ENCODE measurements at places on chromosomes 5 and 9. TPM values are rescaled to one million over a fixed set of nuclear protein-coding genes. Genes with fewer than 3 reads are reported as not detected.

STK10 gene
- 24.6 TPM for total RNA-seq

SIMC1 gene
- 43.0 TPM for total RNA-seq

IFNW1 gene
- total RNA-seq: not detected

SPINK6 gene
- total RNA-seq: not detected

ACOT12 gene
- not detected for total RNA-seq

TLR4 gene
- total RNA-seq: 29.5 TPM

SPATA31C1 gene
- not detected for total RNA-seq

FST gene
- 0.51 TPM for total RNA-seq

DNA sequence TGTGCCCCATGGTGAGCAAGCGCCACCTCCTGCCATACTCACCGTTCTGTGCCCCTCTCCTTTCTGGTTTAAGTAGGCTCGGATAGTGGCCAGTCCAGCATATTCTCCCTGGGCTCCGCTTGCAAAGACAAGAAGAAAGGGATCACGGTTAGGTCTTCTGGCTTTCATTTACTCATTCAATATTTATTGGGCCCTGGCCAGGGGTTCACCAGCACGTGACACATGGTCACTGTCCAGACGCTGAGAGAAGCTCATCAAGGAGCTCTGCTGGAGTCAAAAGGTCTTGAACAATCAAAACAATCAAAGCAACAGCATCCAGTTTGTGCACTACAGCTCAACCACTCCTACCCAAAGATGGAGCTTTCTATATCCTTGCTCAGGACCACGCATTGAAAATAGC is 80.2 kb downstream of the GLDC start:
- DNase-seq: no peak
- H3K4me3 ChIP-seq: no peak overlapping the region
- H3K27me3 ChIP-seq: no peaks in the 10 kb centered on the region
- H3K27ac ChIP-seq: no peak overlapping the region

DNA sequence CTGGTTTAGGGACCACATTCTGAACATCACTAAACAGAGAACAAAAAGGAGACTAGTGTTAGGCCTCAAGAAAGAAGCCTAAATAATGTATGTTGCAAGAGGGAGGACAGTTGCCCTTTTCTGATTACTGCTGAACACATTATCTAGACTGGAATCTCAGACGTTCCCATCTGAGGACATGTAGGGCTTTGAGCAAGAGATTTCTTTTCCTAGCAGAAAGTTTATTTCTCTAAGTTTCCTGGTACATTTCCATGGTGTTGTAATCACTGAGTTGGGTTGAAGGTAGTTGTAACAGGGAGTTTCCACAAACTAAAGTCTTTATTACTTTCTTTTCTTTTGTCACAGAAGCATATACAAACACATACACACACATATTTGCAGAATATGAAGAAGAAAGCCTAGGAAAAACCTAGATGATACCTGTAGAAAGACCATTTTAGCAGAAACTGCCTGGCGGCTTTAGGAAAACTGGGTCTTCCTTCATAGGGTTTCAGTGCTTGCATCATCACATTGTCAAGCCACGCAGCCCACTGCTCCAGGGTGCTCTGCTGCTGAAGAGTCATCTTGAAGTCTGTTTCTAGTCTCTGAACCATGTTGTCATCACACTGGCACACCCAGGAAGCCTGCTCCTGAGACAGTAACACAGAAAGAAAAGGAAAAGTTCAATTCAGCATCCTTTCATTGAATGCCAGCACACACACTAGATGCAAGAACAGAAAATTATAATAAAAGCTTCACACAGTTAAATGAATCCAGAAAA is 269.1 kb downstream of the RFX3 start:
- H3K27ac ChIP-seq: no peak overlapping the region
- no peak for DNase-seq
- no peaks in the 10 kb centered on the region for H3K36me3 ChIP-seq
- no peak overlapping the region for H3K4me3 ChIP-seq

DNA sequence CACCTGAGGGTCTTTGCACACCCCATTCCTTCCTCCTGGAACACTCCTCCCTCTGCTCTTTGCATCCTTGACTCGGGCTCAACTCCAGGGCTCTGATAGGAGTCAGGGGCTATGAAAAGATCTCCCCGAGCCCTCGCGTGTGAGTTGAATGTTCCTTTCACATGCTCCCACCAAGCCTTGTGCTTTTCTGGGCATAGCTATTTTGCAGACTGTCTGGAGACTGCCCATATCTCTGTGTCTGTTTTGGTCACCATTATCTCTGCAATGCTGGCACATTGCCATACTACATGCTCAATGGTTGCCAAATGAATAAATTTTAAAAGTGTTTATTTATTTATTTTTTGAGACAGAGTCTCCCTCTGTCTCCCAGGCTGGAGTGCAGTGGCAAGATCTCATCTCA is 56.9 kb upstream of the PLPP1 start:
- no peak overlapping the region for H3K4me3 ChIP-seq
- DNase-seq: no peak
- no peaks in the 10 kb centered on the region for H3K4me1 ChIP-seq
- H3K36me3 ChIP-seq: no peaks in the 10 kb centered on the region
- no peaks in the 10 kb centered on the region for H3K27me3 ChIP-seq

GRCh38 chr9:114688379-114688778 is 6.4 kb upstream of the TEX48 start:
- H3K36me3 ChIP-seq: no peaks in the 10 kb centered on the region
- H3K4me3 ChIP-seq: no peak overlapping the region
- no peaks in the 10 kb centered on the region for H3K4me1 ChIP-seq
- no peaks in the 10 kb centered on the region for H3K27me3 ChIP-seq
- no peak overlapping the region for H3K27ac ChIP-seq
- no peak for DNase-seq

GRCh38 chr5:148792744-148793143 is 33.7 kb upstream of the ADRB2 start:
- H3K4me3 ChIP-seq: no peak overlapping the region
- H3K27me3 ChIP-seq: no peaks in the 10 kb centered on the region
- H3K4me1 ChIP-seq: no peaks in the 10 kb centered on the region
- DNase-seq: no peak
- no peaks in the 10 kb centered on the region for H3K36me3 ChIP-seq
- no peak overlapping the region for H3K27ac ChIP-seq

DNA sequence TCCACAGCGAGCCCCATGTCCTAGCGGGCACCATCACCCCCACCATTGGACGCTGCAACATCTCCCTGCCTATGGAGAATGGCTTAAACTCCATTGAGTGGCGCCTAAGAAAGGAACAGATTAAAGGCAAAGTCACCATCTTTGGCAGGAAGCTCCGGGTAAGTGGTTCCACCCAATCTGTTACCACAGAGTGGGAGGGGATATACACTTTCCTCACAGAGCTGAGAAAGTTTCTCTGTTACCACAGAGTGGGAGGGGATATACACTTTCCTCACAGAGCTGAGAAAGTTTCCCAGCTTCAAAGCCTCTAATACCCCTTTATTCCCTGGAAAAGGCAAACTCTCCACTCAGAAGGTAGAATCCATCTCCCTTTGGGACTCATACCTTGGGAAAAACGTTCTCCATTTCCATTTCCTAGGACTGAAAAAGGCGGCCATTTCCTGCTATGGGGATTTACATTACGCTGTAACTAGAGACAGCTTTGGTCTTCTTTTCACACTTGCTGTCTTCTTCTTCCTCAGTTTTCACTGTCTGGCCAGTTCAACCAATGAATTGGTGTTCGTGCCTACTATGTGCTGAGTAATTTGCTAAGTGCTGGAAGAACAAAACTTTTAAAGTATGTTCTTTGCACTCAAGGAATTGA is 63.4 kb upstream of the WWC1 start:
- no peak overlapping the region for H3K27ac ChIP-seq
- H3K4me1 ChIP-seq: no peaks in the 10 kb centered on the region
- H3K27me3 ChIP-seq: no peaks in the 10 kb centered on the region
- no peak for DNase-seq
- no peaks in the 10 kb centered on the region for H3K36me3 ChIP-seq
- no peak overlapping the region for H3K4me3 ChIP-seq

GRCh38 chr5:68418201-68418600 is 202.6 kb downstream of the PIK3R1 start:
- H3K27ac ChIP-seq: peak overlapping the region; percentile 58
- peaks cover 7% of the 10 kb centered on the region for H3K4me1 ChIP-seq
- peak; percentile 29 for DNase-seq
- no peak overlapping the region for H3K4me3 ChIP-seq
- no peaks in the 10 kb centered on the region for H3K27me3 ChIP-seq
- H3K36me3 ChIP-seq: no peaks in the 10 kb centered on the region

- H3K36me3 ChIP-seq: no peaks in the 10 kb centered on the region
- no peak for DNase-seq
- no peaks in the 10 kb centered on the region for H3K4me1 ChIP-seq
- H3K27ac ChIP-seq: no peak overlapping the region
These were observed 28.0 kb downstream of the ERAP2 start for GRCh38 chr5:96904054-96904931.

- no peak overlapping the region for H3K27ac ChIP-seq
- no peaks in the 10 kb centered on the region for H3K27me3 ChIP-seq
- H3K4me1 ChIP-seq: no peaks in the 10 kb centered on the region
- no peaks in the 10 kb centered on the region for H3K36me3 ChIP-seq
- no peak for DNase-seq
These were observed 116.9 kb upstream of the SMC2 start for GRCh38 chr9:103977163-103977562.

DNA sequence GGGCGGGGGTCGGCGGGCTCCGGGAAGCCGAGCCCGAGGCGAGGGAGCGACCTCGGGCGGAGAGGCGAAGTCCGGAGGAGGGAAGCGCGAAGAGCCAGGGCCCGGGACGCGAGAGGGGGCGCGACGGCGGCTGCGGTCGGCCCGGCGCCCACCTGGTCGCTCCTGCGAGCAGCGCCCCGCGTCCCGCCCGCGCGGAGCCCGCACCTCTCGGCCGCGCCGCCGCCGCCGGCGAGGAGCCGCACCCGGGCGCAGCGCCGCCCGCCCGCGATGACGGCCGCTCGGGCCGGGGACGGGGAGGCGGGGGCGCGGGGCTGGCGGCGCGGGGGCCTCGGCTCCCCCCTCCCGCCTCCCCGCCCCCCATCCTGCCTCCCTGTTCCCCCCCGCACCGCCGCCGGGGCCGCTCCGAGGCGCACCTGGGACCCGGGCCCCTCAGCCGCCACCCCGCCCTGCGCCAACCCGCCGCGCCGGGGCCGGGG is 2.6 kb downstream of the NR5A1 start:
- H3K27me3 ChIP-seq: no peaks in the 10 kb centered on the region
- no peaks in the 10 kb centered on the region for H3K36me3 ChIP-seq
- no peak overlapping the region for H3K4me3 ChIP-seq
- no peak for DNase-seq

- no peaks in the 10 kb centered on the region for H3K36me3 ChIP-seq
- no peaks in the 10 kb centered on the region for H3K4me1 ChIP-seq
- H3K27me3 ChIP-seq: no peaks in the 10 kb centered on the region
- H3K4me3 ChIP-seq: no peak overlapping the region
- peak; percentile 9 for DNase-seq
These were observed 8.3 kb downstream of the ZDHHC11B start for GRCh38 chr5:775961-776861.

DNA sequence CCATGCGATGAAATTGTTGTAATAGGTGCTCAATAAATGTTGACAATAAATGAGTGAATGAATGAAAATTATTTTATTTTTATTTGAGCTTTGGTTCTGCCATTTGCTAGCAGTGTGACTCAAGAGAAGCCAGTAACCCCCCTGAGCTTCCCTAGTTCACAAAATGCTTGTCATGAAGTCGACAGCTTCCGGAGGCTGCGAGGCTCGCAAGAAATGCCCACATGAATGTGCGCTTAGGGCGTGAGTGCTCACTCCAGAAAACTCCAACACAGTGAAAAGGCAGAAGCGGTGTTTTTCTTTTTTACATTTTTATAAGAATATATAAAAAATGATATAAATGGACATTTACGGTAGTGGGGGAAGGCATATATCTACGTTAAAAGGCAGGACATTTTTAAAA is 26.5 kb downstream of the CDKN2A start:
- H3K27ac ChIP-seq: no peak overlapping the region
- no peak overlapping the region for H3K4me3 ChIP-seq

DNA sequence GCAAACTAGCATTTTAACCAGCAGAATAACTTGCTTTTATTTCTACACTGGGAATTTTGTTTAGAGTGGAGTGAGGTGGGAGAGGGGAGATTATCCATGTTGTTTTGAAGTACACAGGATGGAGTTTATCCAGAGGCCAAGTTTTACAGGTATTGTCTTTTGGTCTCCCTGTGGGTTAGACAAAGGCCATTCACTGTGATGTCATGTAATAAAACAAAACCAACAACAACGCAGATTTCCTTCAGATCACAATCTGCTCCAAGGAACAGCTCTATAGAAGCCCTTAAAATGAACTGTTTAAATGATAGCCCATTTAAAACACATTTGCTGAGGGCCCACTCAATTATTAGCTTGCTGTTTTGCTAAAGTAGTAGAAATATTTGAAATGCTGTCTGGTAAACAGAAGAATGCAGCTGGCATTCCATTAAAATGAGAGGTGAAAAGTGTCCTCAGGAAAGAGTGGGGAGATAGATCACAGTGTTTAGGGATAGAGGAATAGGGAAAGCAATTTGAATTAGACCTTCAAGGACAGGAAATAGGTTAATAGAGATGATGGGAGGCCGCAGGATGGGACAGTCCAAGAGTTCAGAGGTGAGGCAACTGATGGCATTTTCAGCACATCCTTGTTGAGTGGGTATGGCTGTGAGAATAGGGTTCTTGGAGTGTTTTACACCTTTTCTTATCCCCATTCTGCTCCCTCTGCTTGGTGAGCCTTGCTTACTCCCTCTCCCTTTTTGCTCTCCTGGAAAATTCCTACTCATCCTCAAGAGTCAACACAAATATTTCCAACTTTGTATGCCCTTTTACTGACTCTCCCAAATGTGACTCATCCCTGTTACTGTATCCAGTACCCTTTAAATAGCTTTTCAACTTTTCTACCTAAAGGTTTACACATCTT is 140.1 kb upstream of the NR3C1 start:
- H3K27ac ChIP-seq: no peak overlapping the region
- no peaks in the 10 kb centered on the region for H3K4me1 ChIP-seq
- DNase-seq: no peak

GRCh38 chr5:100562821-100563220 is 27.6 kb downstream of the FAM174A start:
- H3K4me1 ChIP-seq: no peaks in the 10 kb centered on the region
- DNase-seq: no peak
- H3K36me3 ChIP-seq: no peaks in the 10 kb centered on the region
- H3K27ac ChIP-seq: no peak overlapping the region
- H3K27me3 ChIP-seq: no peaks in the 10 kb centered on the region

DNA sequence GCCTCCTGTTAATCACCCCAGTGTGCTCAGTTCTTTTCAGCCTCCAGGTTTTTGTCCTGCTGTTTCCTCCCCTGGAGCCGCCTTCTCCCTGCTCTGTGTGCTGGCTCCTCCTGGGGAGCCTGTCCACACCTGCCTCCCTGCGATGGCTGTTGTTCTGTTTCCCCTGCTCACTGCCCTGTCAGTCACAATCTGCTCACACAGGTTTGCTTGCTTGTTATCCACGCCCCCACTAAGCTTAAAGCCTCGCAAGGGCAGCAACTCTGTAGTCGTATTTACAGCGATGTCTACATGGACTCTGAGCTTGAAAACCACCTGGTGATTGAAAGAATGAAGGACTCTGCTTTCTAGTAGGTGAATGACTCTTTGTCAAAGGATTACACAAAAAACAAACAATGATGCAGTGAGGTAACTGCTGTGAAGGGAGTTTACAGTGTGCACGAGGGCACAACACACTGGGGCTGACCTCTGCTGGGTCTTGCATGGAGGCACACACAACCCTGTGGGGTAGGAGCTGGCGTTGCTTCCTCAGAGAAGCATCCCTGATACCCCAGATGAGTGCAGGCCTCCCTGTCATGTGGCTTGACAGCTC is 39.6 kb upstream of the TEX48 start:
- DNase-seq: no peak
- H3K4me3 ChIP-seq: no peak overlapping the region
- no peaks in the 10 kb centered on the region for H3K4me1 ChIP-seq
- no peaks in the 10 kb centered on the region for H3K27me3 ChIP-seq

GRCh38 chr5:1401536-1402138 is 43.6 kb downstream of the SLC6A3 start:
- H3K27me3 ChIP-seq: no peaks in the 10 kb centered on the region
- H3K36me3 ChIP-seq: no peaks in the 10 kb centered on the region
- no peaks in the 10 kb centered on the region for H3K4me1 ChIP-seq
- DNase-seq: no peak
- H3K4me3 ChIP-seq: no peak overlapping the region

All from uterus (tissue), 4 donors.